ENCODE measurements at places on chromosomes 3 and 15.

DNA sequence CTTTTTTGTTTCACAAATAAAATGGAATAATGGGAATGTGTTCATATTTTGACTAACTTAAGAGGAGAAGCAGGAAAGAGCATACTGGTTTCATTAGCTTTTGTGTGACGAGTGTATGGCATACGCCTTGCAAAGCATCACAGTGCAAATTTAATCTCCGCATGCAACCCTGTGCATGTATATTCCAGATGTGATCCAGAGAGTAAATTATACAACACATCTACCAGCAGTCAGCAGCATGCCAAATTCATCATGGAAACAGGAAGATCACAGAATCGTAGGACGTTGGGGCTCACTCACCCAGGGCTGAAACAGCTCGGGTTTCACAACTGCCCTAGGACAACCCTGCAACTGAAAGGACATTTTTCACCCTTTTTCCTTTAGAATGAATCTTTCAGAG is 53.4 kb downstream of the ADAMTS9 start:
- no peak for DNase-seq

DNA sequence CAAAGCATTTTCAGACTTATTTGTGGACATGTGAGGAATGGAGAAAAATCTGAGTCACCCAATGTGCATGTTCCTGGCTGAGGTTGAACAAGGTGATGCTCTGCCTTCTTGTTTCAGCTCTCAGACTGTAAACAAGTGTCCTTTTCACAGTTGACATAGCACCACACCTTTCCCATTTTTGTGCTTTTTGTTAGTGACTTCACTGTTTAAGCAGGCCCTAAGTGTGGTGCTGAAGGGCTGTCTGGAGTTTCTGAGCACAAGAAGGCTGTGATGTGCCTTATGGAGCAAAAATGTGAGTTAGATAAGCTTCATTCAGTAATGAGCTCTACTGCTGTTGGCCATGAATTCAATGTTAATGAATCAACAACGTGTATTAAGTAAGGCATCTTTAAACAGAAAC is 20.4 kb downstream of the ABI3BP start:
- DNase-seq, result peak; percentile 40

DNA sequence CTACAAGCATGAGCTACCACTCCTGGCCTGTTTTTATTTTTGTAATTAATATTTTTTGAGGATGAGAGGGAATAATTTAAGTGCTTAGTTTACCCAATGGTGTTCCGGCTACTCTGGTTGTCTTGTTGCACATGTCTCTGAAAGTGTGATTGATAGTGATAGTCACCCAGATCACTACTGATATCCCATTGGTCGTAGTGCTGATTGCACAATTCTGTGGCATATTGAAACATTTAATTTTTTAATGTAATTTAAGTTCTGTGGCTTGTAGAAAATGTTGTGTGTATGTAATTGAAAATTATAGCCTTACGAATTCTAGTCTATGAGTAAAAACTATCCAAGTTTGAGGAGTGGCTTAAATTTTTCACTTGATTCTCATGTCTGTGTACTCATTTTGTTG is 11.9 kb downstream of the ARIH2 start:
- no peak for DNase-seq

- DNase-seq, result peak; percentile 36
These were observed 3.2 kb downstream of the CHST2 start for GRCh38 chr3:143122608-143123352.

DNA sequence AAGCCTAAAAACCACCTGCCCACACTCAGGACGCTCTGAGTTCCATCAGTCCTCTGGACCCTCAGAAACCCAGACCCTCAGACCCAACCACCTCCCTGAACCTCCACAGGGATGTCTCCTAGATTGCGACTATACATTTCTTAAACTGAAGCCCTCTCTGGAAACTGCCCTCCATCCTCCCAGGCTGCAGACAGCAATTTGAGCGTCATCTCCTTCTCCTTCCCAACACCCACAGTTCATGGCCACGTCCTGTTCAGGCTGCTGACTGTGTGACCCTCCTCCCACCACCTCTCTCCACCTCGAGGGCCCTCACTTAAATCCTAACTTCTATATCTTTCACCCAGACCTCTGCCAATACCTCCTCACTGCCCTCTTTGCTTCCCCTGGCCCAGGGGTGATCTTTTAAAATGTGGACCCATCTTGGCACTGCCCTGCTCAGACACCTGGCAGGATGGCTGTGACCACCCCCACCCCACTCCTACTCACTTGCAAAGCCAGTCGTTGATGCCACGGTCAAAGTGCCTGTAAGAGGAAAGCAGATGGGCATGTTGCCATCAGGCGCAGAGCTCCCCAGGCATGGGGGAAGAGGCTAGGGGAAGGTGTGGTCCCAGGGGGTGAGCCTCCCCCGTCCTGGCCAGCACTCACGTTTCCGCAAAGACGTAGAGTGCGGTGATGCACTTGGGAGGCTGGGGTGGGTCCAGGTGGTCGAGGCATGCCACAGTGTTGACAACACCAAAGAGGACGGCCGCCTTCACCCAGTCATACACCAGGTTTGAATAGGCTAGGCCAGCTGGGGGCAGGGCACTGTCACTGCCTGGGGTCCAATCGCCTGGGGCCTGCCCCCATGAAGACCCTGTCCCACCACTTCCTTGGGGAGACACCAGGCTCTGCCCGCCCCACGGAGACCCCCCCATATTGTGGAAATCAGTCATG is 6.0 kb downstream of the HHATL start:
- no peak for DNase-seq

GRCh38 chr3:184765730-184766074 is 46.3 kb upstream of the VPS8 start:
- DNase-seq, result no peak
